ENCODE measurements at places on chromosomes 5 and 9.
A peak's percentile ranks its signal among the peaks of the same experiment; 100 is the strongest.

- DNase-seq, result no peak
These were observed 15.4 kb downstream of the LMAN2 start for GRCh38 chr5:177336112-177336511.

DNA sequence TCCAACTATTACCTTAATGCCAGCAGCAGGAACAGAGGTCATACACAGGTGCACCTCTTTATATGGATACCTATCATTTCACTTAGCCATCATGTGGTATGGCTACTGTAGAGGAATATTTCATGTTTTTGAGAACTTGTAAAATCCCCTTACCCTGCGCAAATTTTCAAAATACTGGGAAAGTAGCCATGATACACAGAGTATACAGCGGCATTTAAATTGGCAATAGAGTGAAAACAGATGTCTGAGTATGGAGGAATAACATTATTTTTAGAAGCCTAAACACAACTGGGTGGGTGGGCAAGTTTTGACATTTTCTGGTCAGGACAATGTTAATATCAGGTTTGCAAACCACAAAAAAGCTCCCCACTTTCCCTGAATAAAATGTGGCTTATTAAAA, 109.5 kb downstream of the SMIM23 start:
- DNase-seq, result no peak

- DNase-seq, result no peak
These were observed 83.0 kb downstream of the NDUFS4 start for GRCh38 chr5:53643445-53643844.

DNA sequence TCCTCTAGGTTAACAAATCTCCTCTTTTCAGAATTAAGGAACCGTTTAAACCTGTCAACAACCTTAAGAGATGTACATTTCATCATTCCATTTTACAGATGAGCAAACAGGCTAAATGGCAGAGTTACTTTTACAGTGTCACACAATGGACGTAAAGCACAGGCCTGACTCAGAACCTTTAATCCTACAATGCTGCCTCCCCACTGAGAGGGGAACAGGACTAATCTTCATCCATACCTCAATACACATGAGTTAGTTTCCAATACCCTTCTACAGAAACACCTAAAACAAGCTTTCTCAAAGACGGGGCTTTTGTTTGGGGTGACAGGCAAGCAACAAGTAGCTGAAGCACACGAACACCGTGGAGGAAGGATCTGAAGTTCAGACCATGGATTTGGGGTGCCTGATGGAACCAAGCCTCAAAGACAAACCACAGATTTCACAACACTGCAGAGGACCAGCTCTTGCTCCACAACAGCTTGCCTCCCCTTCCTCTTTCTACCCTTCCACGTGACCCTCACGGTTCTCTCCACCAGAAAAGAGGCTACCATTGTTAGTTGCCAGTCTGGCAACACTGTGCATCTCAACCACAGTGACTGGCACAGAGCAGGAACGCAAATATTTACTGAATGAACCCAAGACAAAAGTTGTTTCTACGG, 1.8 kb downstream of the RNF130 start:
- no peak for DNase-seq

GRCh38 chr5:118776755-118777154, 211.6 kb downstream of the DTWD2 start:
- no peak for DNase-seq

- no peak for DNase-seq
These were observed 7.4 kb downstream of the EEIG1 start for GRCh38 chr9:127973169-127974000.

GRCh38 chr5:177329883-177330282, 18.2 kb upstream of the MXD3 start:
- DNase-seq, result no peak

DNA sequence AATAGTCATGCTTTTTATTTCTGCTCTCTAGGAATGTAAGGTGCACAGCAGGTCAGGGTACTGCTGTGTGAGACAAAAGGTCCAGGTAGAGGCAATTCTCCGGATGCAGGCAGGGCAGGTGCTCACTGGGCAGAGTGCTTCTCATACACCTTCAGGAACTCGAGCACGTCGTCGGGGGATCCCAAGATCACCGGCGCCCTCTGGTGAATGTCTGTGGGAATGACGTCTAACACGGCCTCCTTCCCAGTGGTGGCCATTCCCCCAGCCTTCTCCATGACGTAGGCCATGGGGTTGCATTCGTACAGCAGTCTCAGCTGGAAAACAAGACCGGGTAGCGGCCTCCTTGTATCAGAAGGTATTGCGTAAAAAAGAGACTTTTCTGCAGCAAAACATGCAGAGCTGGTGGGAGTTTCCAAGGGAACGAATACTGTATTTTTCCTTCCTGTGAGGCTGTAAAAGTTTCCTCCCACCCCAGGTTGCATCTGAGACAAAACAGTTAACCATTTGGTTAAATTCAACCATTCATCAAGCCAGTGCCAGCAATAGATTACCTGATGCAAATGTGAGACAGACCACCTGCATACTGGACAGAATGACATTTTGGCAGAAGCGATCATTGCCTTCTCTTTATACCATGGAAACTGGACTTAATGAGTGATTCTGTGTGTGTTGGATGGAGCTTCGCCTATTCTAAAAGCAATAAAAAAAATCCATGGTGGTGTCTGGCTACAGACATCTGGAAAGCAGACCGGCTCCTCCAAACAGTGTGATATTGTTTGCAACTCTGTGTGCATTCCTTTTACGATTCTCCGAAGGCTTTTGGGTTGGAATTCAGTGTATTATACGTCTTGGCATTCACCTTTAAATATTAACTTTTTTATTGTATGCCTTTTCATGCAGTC, 9.9 kb upstream of the FBP2 start:
- DNase-seq, result peak; percentile 32

- no peak for DNase-seq
These were observed 517.5 kb downstream of the EFNA5 start for GRCh38 chr5:107153283-107153682.

- DNase-seq, result no peak
These were observed 17.1 kb upstream of the FBXL17 start for GRCh38 chr5:108398964-108399363.

DNA sequence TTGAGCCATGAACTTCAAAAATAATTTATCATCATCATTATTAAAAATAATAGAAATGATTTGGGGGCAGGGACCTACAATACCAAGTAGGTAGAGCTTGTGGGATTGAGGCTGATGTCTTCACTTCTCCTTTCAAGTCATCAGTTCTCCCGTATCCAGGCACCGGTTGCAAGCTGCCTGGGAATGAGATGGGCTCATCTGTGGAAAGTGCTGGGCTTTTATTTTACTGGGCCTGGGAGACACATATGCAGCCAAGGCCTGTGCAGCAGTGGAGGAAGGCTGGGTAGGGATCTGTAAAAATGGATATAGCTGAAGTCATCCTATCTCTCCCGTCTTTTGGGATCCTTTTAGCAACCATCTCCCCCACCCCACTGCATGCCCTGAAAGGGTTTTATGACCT, 284.1 kb upstream of the CLINT1 start:
- no peak for DNase-seq

DNA sequence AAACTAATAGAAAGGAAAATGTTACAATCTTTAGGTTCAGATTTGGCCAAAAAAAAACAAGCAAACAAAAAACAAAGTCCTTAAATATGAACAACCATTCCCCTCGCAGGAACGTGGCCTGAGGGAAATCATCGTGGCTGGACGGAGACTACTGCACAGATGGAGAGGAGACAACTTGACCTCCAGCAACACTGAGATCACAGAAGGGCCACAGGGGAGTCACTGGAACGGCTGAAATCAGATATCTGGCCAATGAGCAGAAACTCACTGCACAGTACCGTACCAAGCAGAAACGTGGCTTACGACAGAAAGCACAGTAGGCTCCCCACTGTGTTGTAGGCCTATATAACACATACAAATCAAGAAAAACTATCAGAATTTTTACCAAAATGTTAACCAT, 27.7 kb downstream of the CAMSAP1 start:
- DNase-seq, result no peak

- DNase-seq, result no peak
These were observed 24.0 kb downstream of the PTGES2 start for GRCh38 chr9:128103589-128103962.

DNA sequence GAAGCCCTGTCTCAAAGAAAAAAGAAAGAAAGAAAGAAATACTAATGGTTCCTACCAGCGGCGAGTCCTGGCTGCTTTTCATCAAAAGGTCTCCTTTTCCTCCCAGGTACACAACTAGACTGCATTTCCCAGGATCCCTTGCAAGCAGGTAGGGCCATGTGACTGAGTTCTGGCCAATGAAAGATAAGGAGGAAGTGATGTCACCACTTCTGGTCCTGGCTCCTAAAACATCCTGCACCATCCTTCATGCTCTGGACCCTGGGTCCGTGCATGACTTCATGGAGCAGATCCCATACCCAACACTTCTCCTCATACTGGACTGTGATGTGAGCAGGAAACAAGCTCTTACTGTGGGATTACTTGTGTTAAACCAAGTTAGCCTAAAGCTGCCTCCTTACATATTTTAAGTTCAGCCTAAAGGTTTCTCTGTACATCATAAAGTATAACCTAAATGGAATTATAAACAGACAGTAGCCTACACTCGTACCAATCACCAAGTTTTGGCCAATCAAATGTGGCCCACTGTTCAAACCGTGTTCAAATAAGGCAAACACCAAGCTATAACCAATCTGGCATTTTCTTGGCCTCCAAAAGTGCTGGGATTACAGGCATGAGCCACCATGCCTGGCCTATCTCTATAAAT, 30.2 kb upstream of the FUBP3 start:
- no peak for DNase-seq

- no peak for DNase-seq
These were observed 184.2 kb downstream of the FANCC start for GRCh38 chr9:95133325-95133705.

- peak; percentile 36 for DNase-seq
These were observed at the start of gene ZNF454 for GRCh38 chr5:178940569-178941360. Gene ZNF454, plus strand, starts transcription at chr5:178941198. Its CDS starts 1,594 bp downstream, at chr5:178942792.

DNA sequence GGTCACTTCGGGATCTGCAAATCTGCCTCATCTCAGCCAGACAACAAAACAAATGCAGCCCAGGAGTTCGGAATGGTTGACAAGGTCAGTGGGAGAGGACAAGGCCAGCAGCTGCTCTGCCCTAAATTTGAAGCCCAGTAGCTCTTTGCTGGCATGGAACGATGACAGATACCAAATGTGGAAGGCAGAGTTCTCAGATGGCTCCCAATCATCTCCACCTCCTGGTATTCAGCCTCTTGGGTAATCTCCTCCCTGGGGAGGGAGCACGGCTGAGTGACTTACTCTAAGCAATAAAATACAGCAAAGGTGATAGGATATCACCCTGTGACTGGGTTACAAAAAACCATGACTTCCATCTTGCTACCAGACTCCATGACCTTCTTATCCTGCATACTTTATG, 172.8 kb downstream of the ENTREP1 start:
- DNase-seq, result no peak

GRCh38 chr5:84274585-84275468, 109.9 kb downstream of the EDIL3 start:
- no peak for DNase-seq

GRCh38 chr5:39080168-39080567, 6.0 kb upstream of the RICTOR start:
- no peak for DNase-seq

DNA sequence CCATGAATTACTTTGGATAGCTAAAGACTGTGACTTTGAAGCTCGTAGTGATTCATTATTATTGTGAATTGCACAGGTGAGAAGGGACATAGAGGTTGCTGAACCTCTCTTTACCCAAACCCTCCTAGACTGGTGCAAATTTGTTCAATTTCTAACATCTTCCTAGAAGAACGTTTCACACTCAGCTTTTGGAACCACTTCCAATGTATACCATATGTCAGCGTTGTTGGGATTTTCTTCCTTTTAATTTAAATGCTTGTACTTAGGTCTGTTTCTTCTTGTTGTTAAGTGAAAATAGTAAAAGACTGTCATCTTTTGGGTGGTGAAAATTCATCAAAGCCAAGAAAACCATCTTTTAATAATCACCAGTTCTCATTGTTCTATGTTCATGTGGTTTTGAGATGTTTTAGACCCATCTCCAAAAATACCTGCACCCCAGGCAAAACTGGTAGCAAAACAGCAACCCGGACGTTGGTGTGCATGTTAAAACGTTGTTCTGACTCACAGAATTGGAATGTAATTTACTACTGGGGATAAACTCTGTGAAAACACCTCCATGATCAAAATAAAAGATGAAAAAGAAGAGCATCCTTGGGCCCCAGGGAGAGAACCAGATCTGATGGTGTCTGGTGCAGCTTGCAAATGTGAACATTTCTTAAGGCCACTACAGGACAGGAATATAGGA, 238.3 kb downstream of the NPR3 start:
- no peak for DNase-seq

DNA sequence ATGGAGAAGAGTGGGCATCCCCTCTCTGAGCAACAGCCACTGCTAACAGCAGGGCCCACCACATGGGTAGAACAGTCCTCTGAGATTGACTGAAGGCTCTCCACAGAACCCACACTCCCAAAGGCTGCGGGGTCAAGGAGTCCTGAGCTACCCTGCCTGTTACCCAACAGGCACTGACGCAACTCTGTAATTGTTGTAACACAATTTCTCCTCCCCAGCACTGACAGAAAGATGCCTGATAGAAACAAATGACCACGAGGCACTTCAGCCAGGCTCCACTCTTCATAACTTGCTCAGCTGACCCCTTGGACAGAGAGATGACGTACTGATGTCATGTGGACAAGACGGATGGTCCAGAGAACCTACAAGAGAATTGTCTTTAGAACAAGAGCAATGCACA, 220.7 kb downstream of the SPOCK1 start:
- no peak for DNase-seq

DNA sequence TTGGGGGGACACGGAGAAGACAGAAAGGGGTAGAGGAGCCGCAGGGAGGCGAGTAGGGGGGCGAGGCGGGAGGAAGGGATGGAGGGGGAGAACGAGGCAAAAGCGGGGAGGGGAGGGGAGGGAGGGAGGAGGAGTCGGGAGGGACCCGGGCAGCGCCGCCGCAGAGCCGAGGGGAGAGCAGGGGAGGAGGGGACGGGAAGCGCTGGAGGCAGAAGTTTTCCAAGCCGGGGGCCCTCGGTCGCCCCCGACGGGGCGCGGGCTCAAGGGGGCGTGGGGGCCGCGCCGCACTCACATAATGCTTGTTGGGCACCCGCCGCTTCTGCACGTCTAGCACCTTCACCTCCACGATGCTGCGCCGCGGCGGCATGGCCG, 353 bp downstream of the SH3PXD2B start:
- DNase-seq, result no peak

DNA sequence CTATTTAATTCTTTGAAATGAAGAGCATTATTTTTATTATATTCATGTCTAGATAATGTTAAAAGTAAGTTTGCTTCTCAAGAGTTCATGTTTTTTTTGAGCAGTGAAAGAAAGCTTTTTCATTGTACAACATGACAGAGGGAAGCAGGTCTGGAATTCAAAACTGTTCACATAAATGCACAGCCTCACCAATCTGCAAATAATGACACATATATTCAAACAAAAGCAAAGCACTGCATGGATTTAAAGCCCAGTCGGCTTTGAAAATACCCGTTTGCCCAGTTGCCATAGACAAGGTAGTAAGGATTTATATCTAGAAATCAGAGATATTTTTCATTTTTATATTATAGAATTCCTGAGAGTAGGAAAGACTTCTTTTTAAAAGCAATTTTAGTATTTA, 201.8 kb downstream of the CD180 start:
- DNase-seq, result no peak

- DNase-seq, result no peak
These were observed 13.0 kb upstream of the HK3 start for GRCh38 chr5:176912115-176912514.

- no peak for DNase-seq
These were observed 273.5 kb downstream of the TMEM38B start for GRCh38 chr9:105967797-105968196.
